Vagina (tissue), 2 donors: ENCODE measurements at places on chromosomes 2 and 18.

- no peak for DNase-seq
Measured at GRCh38 chr2:234790380-234790779, 161.4 kb upstream of the SH3BP4 start.

- no peak for DNase-seq
Measured at GRCh38 chr2:54306556-54306955, 50.5 kb upstream of the TSPYL6 start.

GRCh38 chr2:233354971-233355574, 779 bp downstream of the DGKD start:
- no peak for DNase-seq

GRCh38 chr2:236633219-236633570, 63.6 kb downstream of the ACKR3 start:
- DNase-seq = peak; percentile 55

- DNase-seq = no peak
Measured at GRCh38 chr18:45664824-45665763, 49.8 kb downstream of the SLC14A2 start.

DNA sequence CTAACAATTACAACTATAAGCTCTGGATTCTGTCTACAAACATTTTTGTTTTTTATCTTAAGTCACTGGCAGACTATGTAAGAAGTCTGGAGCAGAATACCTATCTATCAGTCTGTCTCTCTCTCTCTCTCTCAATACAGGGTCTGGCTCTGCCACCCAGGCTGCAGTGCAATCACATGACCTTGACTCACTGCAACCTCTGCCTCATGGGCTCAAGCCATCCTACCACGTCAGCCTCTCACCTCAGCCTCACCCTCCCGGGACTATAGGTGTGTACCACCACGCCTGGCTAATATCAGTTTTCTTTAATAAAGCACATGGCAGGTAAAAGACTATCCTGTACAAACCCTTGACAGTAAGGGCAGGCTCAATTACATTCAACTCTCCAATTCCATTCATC, 96.9 kb downstream of the OSBPL1A start:
- DNase-seq = no peak

DNA sequence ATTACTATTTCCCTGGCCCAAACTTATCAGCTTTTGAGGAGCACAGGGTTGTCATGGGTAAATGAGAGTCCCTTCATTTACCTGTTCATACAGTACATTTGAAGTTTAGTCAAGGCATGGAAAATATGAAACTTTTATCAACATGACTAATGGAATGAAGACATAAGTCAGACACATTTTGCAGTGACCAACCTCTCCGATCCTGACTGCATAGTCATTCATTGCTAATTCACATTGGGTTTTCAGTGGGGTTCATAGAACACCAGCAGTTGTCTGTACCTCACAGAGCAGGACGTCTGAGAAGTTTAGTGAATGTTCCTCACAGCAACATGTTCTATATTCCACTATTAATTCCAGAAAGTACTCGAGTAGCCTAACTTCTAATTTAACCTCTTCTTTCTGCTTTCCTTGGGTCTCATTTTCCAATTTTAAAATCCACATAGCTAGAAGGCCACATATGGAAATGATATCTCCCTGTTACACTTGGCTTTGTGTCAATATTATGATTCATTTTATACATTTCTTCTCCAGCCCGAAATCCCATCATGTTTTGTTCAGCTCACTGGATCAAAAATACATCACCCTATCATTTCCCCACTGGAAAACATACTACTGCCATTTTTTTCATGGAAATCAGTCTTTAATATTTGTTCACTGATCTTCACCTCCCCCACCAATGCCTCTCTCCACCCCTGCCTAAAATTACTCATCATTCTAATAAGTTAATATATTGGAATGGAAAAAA, 65.9 kb downstream of the CDH20 start:
- DNase-seq = no peak
